ENCODE measurements at places on chromosomes 16 and 17. TPM values are rescaled to one million over a fixed set of nuclear protein-coding genes. Genes with fewer than 3 reads are reported as not detected.

DNA sequence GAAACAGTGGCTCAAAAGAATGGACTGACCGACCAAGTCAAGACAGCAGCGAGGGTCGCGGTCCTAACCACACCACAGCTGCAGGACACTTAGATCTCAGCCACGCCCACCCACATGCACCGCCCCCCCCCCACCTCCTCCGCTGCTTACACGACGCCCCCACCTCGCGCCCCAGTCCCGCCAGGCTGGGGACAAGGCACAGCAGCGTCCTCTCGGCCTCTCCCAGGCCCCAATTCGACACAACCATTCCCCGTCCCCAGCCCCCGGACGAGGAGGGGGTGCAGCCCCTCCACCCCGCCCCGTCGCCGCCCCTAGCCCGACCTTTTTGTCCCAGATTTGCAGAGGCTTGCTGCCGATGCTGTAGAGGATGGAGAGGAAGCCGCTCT lies 477 bp downstream of the CFAP20 start:
- peak; percentile 66 for DNase-seq
- peak overlapping the region; percentile 88 for H3K27ac ChIP-seq
- H3K4me1 ChIP-seq: peaks cover 33% of the 10 kb centered on the region
- no peaks in the 10 kb centered on the region for H3K27me3 ChIP-seq

DNA sequence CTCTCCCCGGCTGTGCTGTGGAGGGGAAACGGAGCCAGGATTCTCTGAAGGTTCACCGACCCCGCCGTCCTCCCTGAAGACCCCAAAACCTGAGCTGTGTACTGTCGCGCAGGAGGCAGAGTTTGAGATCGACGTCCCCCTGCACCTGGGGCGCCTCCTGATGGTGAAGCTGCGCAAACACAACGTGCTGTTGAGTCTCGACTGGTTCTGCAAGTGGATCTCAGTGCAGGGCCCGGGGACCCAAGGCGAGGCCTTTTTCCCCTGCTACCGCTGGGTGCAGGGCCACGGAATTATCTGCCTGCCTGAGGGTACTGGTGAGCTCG lies 62.6 kb upstream of the TEKT1 start:
- no peak overlapping the region for H3K4me3 ChIP-seq
- peaks cover 40% of the 10 kb centered on the region for H3K27me3 ChIP-seq
- H3K27ac ChIP-seq: no peak overlapping the region

The SP6 gene
- 8.5 TPM for total RNA-seq

The NT5M gene
- total RNA-seq: 1.9 TPM

GRCh38 chr16:30076276-30076791 lies 540 bp downstream of the PPP4C start:
- peak overlapping the region; percentile 99 for H3K4me3 ChIP-seq
- peaks cover 22% of the 10 kb centered on the region for H3K4me1 ChIP-seq
- DNase-seq: no peak
- H3K27ac ChIP-seq: peak overlapping the region; percentile 95
- H3K27me3 ChIP-seq: no peaks in the 10 kb centered on the region

DNA sequence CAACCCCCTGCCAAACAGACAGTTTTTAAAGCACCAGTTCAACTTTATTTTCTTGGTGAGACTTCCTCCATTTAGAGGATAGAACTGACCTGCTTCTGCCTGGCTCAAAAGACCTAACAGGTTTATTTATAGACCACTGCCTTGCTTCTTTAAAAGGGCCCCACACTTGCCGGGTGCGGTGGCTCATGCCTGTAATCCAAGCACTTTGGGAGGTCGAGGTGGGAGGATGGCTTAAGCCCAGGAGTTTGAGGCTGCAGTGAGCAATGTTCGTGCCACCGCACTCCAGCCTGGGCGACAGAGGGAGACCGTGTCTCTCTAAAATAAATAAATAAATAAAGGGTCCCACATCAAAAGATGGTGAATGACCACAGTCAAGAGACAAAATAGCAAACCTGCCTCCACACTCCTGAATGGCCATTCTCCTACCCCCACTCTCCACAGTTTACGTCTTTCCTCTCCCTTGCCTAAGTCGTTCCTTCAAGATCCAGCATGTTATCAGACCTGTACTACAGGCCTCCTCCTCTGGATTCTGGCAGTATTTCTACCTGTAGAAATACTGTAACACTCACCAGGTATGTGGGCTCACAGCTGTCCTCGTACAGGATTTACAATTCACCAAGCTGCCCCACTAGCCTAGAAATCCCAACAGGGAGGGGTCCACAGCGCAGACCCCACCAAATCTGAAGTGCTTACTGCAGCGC lies 95.6 kb downstream of the SMG6 start:
- peaks cover 5% of the 10 kb centered on the region for H3K4me1 ChIP-seq
- no peaks in the 10 kb centered on the region for H3K27me3 ChIP-seq
- no peak for DNase-seq
- H3K36me3 ChIP-seq: no peaks in the 10 kb centered on the region

GRCh38 chr17:82299452-82299851 lies 18.0 kb downstream of the CD7 start:
- no peaks in the 10 kb centered on the region for H3K36me3 ChIP-seq
- H3K27me3 ChIP-seq: no peaks in the 10 kb centered on the region
- no peak for DNase-seq
- H3K27ac ChIP-seq: no peak overlapping the region
- no peak overlapping the region for H3K4me3 ChIP-seq

DNA sequence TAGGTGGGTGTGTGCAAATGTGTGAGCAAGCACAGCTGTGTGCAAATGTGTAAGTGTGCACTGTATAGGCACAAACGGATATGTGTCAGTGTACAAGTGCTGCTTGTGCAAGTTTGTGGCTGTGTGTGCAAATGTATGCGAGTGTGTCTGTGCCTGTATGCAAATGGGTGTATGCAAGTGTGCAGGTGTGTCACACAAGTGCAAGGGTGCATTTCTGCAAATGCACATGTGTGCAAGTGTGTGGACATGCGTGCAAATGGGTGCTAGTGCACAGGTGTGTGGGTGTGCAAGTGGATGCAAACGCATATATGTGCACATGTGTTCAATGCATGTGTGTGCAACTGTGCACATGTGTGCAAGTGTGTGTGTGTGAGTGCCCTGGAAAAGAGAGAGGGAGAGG lies 76.5 kb upstream of the TNRC6C start:
- peaks cover 24% of the 10 kb centered on the region for H3K4me1 ChIP-seq
- H3K36me3 ChIP-seq: no peaks in the 10 kb centered on the region
- no peak overlapping the region for H3K4me3 ChIP-seq

The C17orf78 gene
- total RNA-seq: not detected

The TUFM gene
- 134 TPM for total RNA-seq

The CCL8 gene
- 1.5 TPM for total RNA-seq
